Cortex of kidney (tissue), 1 donor: ENCODE measurements at places on chromosomes 3 and 15.

- no peak for DNase-seq
Observed at GRCh38 chr3:178532476-178532875, 3.8 kb upstream of the KCNMB2 start.

DNA sequence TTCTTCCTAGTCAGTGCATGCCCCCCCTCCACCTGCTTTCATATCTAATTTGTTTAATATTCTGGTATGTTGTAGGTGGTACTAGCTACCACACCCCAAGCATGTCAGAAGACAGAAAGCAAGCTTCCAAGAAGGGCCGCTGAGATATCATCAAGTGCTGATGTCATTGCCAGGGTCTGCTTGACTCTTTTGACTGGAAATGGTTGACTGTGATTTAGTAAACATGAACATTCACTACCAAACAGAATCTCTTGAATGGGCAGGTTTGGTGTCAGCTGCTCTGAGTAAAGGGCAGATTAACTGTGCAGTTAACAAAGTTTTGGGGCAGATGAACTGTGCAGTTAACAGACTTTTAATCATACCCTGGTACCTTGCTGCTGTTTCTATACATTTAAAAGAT, 244.2 kb upstream of the SATB1 start:
- no peak for DNase-seq

DNA sequence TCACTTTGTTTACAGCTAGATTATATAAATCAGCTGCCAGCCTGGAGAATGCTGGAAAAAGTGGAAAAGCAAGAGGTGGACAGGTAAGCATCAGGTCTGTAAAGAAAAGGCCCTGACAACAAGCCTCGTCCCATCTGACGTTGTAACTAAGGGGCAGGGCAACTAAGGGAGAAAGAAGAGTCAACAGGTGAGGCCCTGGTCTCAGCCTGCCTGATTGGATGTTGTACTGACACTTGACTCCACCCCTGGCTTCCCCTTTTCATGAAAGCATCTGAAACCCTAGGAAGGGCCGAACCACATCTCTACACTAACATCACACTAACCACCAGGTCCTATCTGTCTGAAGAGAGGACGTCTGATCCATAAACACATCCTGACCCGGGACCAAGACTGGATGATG, 357.6 kb upstream of the CFAP20DC start:
- no peak for DNase-seq

- no peak for DNase-seq
Observed at GRCh38 chr3:72177075-72178050, 392.4 kb upstream of the PROK2 start.

GRCh38 chr3:11660242-11660641, 16.5 kb upstream of the VGLL4 start:
- DNase-seq = no peak

GRCh38 chr3:31561891-31562290, 29.2 kb downstream of the STT3B start:
- no peak for DNase-seq

DNA sequence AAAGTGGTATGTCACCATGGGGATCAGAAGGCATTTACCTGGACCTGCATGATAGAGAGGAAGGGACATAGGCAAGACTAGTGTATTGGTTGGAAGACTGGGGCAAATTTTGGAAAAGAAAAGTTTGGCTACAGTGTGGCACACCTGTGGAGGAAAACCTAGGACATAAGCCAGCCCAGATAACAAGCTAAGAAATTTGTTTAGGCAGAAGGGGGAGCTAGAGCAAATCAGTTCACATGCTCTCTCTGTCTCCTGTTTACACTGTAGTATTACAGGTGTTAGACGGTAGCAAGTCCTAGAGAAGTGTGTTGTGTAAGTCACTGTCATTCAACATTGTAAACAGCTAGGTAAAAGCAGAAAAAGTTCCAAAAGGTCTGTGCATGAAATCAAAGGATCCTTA, 11.9 kb upstream of the ALDH1A2 start:
- DNase-seq = no peak

- DNase-seq = no peak
Observed at GRCh38 chr3:61772456-61772855, 211.1 kb downstream of the PTPRG start.

DNA sequence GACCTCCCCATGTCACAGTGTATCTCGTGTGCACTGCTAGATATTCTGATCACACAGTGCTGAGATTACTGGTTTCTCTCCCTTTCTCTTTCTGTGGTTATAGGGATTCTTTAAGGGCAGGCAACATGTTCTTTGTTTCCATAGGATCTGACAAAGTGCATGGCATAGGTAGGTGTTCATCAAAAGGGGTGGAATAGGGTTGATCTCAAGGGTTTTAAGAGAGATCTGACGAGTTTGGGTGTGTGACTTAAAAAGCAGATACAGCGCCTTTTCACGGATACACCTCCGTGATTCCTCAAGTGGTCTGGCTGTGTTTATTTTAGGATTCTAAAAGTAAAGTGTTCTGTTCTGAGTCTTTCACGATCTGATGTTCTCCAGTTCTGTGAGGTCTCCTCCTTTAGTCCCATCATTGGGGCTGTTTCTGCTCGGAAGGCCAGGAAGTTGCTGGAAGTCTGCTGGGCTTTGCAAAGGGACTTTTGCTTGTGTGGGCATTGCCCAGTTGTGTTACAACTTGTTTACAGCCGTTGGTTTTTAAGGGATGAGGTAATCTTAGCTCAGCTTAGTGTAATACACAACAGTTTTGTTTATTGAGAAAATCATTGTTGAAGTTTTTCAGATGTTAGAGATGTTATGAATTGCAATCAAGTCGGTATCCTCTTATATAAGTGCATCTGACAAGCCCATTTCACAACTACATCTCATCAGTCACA, 34.8 kb downstream of the IGF1R start:
- no peak for DNase-seq

GRCh38 chr3:193693774-193694173, 100.8 kb downstream of the OPA1 start:
- no peak for DNase-seq

- DNase-seq = no peak
Observed at GRCh38 chr15:74388363-74388951, 21.0 kb upstream of the CYP11A1 start.

DNA sequence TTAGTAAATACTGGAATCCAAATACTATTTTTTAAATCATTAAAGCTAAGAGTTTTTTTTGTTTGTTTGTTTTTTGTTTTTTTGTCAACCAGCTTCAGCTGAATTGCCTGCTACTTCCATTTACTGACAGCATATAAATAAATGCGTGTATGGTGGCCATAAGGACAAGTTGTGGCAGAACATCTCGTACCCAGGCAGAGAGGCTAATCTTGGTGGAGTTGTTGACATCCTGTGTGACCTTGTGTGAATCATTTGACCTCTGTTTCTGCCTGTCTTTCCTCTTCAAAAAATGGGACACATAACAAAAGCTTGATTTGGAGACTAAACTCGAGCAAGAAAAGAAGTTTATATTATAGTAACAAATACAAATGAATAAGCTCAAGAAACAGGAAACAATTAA, 734.2 kb downstream of the MCTP2 start:
- DNase-seq = no peak

- no peak for DNase-seq
Observed at GRCh38 chr15:45439521-45440260, 61.3 kb upstream of the GATM start.

GRCh38 chr3:32435911-32436815, 44.5 kb downstream of the CMTM7 start:
- DNase-seq = no peak

DNA sequence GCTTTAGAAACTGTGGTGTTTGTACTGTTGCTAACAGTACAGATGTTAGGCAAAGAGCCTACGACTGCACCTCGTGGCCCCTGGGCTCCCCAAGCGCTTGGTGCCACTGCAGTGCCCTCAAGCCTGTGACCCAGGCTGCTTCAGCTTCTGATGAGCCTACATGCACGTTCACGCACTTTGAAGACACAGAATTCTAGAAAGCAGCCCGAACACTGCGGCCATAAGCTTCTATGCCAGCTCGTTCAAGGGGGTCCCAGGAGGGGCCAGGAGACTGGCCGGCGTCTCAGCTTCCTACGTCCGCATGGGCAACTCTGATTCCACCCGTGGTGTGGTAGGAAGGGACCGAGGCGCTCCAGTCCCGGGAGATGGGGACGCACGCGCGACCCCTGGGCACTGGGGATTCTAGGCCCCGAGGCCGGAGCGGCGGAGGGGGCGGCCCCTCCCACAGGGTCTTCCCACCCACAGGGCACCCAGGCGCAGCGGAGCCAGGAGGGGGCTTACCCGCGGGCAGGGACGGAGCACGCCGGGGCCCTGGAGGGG, 653 bp downstream of the MYO5C start:
- DNase-seq = no peak

DNA sequence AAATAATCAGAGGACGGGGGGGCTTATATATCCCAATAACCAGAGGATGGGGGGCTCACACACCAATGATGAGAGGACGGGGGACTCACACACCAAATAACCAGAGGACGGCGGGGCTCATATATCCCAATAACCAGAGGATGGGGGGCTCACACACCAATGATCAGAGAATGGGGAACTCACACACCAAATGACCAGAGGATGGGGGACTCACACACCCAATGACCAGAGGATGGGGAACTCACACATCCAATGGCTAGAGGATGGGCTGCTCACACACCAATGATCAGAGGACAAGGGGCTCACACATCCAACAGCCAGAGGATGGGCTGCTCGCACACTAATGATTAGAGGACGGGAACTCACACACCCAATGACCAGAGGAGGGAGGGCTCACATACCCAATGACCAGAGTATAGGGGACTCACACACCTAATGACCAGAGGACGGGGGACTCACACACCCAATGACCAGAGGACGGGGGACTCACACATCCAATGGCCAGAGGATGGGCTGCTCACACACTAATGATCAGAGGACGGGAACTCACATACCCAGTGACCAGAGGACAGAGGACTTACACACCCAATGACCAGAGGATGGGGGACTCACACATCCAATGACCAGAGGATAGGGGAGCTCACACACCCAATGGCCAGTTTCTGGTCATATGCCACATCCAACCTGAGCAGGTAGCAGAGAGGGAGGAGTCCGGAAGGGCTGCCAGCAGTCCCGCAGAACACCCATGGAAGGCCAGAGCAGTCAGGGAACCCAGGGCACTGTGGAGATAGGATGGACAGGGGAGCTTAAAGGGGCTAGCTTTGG, 10.6 kb downstream of the RAB6B start:
- no peak for DNase-seq

- no peak for DNase-seq
Observed at GRCh38 chr15:70585707-70586034, 177.7 kb downstream of the UACA start.

DNA sequence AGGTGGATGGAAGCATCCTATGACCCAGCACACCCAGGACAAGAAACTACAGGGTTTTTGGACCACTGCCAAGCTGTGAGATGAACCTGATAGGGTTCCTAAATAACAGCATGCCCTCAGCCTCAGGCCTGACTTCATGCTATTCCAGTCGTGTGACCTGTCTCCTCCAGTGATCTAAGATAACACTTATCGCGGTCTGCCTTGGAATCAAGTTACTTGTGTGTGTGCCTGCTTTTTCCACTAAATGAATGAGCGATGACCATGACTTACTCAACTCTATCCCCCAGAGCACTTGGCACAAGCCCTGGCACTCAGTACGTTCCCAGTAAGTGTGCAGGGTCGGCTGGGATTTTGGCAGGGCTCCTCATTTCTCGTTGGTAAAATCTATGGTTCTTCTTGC, 172.7 kb upstream of the TP63 start:
- no peak for DNase-seq

- DNase-seq = no peak
Observed at GRCh38 chr15:82943176-82943575, 9.3 kb downstream of the HOMER2 start.

GRCh38 chr3:128054367-128054766, 2.1 kb downstream of the SEC61A1 start:
- no peak for DNase-seq

DNA sequence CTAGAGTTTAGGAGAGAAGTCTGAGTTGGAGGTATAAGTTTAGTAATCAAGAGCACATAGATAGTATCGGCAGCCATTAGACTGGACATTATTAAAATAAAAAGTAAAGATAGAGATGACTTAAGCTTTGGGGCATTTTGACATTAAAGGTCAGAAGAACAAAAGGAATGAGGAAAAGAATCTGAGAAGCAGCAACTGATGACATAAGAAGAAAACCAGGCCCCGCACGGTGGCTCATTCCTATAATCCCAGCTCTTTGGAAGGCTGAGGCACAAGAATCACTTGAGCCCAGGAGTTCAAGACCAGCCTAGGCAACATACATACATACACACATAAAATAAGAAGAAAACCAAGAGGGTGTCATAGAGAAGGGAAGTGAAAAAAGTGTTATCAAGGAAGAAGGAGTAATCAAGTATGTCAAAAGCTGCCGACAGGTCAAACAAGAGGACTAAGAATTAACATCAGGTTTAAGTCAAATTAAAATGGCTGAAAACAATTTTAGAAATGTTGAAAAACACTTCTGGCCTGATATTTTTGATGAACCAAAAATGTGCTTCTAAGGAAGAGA, 38.9 kb downstream of the ACAP2 start:
- DNase-seq = no peak

GRCh38 chr3:50645378-50645777, 28.4 kb downstream of the MAPKAPK3 start:
- DNase-seq = no peak

DNA sequence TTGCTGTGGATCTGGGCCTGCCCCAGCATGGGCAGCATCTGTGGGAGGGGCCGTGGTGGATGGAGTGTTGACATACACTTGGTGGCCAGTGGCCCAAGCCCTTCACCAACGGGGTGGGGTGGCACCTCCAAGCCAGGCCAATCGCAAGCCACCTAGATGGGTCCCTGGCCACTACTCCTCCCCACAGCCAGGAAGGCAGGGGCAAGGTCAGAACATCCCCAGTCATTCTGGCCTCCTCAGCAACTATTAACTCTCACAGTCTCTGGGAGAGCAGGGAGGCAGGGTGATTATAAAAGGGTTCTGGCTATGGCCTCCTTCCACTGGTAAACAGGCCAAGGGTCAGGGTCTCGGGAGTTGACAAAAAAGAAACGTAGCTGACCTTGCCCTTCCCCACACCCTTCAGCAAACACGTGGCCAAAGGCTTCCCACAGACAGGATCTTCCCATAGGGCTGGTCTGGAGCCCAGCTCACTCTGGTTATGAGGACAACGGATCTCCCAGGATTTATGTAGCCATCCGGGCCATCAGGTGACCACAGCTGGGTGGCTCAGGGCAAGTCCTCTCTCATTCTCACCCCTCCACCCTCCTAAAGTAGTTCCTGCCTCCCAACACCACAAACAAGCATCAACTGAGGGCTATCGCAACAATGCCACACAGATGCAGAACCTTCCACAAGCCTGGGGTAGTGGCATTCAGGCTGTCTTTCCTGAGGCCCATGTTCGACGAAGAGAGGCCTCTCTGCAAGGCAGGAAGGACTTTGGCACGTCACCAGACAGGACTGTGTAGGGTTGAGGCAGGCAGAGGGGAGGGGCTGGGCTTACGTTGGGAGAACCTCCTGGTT, 18.9 kb downstream of the TLE3 start:
- no peak for DNase-seq

DNA sequence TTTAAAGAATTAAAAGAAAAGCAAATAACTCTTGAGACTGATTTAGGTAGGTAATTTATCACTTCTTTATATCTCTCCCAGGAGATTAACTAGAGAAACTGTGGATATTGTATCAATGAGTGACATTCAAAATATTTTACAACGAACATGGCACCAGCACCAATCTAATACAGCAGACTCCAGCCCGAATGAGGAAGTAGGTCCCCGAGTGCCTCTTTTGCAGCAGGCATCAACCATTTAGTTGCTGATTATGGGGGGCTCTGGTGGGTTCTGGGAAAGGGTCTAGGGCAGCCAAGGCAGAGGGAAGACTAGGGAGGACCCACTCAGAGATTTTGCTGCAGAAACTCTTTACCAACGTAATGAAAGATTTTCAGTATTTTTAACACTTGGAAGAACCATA, 31.7 kb upstream of the TTC14 start:
- no peak for DNase-seq
